GM06990 (cell line): ENCODE measurements at places on chromosomes 1 and 21.

DNA sequence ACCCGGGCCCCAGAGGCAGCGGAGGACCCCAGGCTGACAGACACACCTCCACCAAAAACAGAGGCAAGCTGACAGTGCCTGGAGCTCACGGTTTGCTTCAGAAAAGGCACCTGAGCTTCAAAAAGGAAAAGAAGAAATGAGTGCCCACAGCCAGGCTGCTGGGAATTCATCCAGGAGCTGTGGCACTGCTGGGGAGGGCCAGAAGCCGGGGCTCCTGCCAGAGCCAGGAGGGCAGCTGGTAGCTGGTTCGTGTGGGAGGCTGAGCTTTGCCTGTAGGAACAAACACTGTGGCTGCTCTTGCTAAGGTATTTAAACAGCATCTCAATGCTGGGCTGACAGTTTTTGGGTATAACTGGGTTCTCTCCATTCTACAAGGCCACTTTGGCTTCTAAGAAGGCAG lies 19.5 kb downstream of the KCNJ6 start:
- no peak for DNase-seq

- no peak for DNase-seq
Measured at GRCh38 chr1:43970502-43970901, 692 bp downstream of the DPH2 start.

DNA sequence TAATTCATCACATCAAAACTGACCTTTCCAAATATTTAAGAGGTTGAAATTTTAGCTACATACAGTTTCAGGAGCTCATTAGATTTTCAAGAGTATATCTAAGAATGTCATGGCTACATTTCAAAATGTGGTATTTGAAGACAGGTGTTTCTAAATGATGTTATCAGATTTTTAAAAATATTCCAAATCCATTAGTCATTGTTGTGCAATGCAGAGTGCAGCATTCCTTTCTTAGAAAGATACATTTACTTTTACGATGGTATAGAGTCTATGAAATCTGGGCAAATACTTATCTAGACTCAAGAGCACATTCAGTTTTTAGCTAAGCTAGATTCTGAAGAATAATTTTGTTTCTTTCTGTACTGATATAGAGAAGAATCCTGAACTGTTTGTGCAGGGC lies 230.3 kb downstream of the CHRM3 start:
- no peak for DNase-seq

DNA sequence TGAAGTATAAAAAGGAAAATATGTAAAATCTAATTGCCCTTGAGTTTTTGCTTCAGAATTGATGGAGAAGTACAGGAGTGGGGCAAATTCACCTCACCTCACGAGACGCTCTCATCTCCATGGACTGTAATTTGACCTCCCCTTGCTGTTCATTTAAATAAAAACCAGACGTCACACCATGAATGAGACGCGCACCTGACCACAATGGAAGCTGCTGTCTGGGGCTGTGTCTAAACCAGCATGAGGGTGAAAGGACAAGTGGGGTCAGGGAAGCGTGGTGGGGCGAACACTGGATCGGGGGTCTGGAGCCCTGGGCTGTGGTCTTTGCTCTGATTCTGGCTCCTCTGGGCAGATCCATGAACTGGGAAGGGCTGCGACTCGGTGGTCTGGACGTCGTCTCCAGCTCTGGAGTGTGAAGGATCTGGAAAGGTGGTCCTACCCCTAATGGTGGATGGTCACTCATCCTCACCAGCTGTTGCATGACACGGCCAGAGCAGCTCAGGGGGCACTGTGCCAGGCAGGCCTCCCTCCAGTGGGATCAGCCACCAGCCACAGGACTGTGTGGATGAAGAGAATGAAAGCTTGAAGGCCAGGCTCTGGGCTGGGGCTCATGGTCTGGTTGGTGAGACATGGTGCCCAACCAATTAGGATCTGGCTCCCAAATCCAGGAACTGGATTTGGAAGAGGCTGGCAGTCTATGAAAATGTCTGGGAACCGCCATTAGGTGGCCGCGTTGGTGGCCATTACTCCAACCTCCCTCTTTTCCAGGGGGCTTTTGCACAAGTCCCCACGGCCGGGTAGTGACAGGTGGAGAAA lies 728.6 kb downstream of the PTPRU start:
- DNase-seq: no peak

DNA sequence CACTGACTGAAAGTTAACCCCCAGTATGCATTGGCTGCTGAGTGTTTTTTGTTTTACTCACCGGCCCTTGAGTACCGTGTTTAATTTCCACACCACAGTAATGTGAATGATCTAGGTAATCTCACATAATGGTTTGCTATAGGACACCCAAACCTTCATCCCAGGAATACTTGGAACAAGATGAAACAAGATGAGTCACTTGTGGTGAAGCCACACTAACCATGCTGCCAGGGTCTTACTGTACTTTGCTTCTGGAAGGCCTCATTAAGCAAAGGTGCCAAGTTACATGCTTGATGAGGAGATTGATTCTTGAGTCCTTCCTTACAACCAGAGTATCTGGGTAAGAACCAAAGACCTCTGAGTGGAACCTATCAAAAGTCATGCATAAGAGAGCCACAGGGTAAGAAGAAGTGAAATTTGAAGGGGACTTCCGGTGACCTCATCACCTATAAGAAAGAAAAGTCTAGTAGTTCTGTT lies 163.3 kb downstream of the NRIP1 start:
- peak; percentile 20 for DNase-seq

DNA sequence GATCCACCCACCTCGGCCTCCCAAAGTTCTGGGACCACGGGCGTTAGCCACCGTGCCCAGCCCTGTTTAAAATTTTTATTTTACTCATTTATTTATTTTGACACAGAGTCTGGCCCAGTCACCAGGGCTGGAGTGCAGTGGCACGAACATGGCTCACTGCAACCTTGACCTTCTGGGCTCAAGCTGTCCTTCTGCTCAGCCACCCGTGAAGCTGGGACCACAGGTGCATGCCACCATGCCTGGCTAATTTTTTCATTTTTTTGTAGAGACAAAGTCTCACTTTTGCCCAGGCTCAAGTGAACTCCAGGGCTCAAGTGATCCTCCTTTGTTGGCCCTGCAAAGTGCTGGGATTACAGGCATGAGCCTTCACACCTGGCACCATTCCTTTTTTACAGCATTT lies 27.5 kb upstream of the DNAJC6 start:
- DNase-seq: no peak

- no peak for DNase-seq
Measured at GRCh38 chr1:42143896-42144710, 9.1 kb upstream of the GUCA2B start.

DNA sequence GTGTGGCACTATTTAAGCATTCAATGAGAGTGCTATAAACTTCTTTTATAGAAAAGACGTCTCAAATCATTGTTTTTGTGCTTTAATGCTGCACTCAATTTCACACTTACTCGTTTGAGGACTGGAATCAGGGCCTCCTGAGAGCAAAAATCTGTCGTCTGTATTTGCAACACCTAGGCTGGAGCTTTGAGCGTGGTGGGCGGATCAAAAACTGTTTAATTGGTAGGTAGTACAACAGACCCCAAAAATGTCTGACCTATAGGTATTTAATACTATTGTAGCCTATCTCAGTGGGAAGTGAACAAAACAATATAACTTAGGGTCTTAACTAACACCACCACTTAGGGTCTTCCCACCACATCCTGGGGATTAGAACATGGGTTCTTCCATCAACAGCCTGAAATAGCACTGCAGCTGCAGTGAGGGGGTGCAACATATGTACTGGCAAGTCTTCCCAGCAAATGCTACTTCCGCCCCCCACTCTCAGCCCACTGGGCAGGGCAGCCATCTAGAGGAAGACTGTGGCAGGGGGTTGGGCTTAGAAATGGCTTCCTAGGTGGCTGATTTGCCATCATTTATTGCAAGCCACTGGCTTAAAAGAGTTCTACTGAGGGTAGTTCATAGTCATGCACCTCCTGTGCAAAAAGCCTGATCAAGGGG lies 48.3 kb downstream of the CD46 start:
- DNase-seq: no peak

- DNase-seq: no peak
Measured at GRCh38 chr1:111679541-111679940, 59.7 kb downstream of the INKA2 start.

DNA sequence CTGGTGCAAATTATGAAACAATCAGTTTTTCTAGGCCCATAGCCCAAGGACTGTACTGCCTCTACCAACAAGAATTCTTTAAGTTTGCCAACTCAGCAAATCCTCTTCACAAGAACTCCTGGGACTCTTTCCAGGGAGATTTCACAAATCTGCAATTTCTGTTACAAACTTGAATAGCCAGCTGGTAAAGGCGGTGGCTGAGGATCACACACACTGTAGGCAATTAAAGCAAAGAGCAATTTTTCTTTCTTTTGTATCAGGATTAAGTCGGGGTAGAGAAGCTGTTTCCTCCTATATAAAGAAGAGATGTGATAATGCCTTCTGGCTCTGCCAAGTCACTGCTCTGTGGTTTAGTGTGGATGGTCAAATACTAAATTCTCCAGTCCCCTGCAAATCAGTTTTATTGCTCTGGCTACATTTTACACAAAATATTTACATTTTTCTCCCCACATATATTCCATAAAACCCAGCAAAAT lies 1.7 kb downstream of the ALDH9A1 start:
- DNase-seq: no peak

GRCh38 chr21:44926331-44927101 lies 5.8 kb upstream of the ITGB2 start:
- DNase-seq: no peak
